Transverse colon (tissue), 4 donors: ENCODE measurements at places on chromosomes 1 and 21.

DNA sequence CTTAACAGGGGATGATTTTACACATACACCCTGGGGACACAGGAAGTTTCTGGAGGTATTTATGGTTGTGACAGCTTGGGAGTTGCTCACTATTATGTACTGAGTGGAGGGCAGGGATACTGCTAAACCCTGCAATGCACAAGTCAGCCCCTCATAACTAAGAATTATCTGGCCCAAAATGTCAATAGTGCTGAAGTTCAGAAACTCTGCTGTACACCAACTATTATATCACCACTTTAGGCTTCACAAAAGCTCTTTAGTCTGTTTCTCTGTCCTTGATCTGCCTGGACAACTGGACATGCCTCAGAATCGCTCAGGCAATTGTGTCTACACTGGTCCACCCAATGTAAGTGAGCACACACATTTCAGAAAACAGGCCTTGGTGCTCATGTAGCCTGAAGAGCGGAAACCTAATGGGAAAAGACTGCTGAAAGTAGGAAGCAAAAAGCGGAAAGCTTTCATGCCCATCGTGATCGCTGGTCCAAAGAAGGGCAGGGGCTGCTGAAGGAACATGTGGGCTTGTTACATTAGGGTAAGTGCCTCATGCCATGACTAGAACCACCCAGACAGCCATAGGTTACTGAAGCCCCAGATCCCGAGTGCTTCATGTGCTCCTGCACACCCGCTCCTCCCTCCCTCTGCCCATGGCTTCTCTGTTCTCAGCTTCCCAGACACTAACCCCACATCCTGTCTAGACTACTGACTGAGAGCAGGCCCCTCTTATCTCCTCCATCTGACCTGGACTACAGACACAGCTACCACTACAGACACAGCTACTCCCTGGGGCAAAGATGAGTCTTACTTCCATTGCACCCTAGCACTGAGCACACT lies 73.5 kb downstream of the LRIG2 start:
- DNase-seq, result no peak

GRCh38 chr1:22331618-22332423 lies 119.8 kb upstream of the ZBTB40 start:
- DNase-seq, result no peak

DNA sequence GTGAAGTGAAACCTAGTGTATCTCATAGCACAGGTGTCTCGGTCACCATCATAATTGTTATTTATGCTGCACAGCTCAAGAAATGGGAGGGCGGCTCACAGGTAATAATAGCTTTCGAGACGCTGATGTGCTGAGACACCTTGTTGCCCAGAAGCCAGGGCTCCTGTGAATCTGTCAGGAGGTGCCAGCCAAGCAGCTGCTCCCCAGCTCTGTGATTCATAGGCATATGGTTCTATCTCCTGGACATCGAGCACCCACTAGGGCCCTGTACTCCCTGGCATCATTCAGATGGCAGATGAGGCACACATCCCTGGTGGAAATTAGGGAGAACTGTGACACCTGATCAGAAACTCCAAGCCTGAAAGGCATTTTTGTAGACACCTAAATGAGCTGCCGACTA lies 53.5 kb downstream of the SYT6 start:
- no peak for DNase-seq

- DNase-seq, result no peak
Measured at GRCh38 chr1:159089184-159089791, 12.7 kb upstream of the AIM2 start.

GRCh38 chr1:86380257-86380861 lies 15.8 kb downstream of the ODF2L start:
- no peak for DNase-seq

DNA sequence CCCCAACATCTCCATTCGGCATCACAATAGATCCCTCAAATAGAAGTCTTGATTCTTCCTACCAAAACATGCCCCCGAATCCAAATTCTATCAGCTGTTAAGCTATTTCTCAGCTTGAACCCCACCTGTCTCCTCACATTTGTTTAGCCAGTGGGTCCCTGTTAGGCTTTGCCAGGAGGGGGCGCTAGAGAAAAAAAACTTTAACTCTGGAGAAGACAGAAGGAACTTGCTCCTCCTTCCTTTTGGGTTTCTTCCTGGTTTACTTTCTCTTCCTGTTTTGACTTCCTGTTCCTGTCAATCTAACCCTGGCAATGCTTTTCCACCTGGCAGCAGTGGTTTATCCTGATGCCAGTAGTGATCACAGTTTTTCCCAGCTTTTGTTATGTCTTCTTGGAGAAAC lies 95.6 kb upstream of the KCNK1 start:
- peak; percentile 22 for DNase-seq

DNA sequence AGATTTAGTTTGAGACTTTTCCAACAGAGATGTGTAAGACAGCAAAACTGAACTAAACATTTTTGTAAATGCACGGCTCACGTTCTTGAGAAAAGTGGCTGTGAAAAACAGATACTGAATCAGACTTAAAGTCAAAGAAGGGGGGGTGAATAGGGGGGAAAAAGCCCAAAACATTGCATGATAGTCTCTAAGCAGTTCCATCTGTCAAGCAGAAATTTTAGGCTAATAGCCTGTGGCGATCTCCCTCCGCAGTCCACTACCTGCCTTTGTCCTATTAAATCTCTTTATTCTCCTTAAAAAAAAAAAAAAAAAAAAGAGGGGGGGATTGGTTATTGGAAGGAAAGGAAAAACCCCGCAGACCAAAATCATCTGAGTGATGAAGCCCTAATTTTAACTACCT lies 217.6 kb upstream of the NFIA start:
- DNase-seq, result no peak

DNA sequence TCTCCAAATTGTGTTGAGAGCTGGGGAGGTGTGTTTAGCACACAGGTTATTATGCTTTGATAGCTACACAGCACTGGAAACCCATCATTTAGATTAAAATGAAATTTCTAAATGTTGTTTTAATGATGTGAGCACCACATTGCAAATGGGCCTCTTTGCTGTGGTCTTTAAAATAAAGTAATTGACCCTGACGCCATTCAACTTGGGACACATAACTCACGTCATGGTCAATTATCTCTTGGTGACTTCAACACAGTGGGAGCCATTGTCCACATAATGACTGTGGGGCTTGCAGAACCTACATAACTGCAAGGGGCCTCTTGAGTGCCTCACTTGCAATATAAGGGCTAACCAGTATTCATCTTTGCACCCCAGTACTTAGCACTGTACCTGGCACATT lies 280.4 kb downstream of the HLX start:
- DNase-seq, result no peak

DNA sequence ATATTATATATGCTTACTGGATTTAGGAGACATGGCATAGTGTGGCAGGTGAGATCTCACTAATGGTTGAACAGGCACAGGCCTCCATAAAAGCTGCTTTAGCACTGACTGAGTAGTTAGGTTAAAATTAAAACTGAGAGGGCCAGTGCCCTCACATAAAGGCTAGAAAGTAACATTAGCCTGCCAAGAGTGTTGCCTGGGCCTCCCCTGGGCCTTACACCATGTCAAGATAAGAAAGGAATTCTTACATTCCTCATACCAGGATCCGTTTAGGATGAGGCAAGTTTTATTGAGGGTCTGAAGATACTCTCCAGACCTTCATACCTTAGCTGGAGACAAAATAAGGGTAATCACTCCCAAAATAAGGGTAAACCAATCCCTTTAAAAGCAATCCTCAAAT lies 1011.8 kb downstream of the PLA2G4A start:
- DNase-seq, result no peak
